ENCODE measurements at places on chromosomes 3 and 15. TPM values are rescaled to one million over a fixed set of nuclear protein-coding genes. Genes with fewer than 3 reads are reported as not detected.
A peak's percentile ranks its signal among the peaks of the same experiment; 100 is the strongest.

DNA sequence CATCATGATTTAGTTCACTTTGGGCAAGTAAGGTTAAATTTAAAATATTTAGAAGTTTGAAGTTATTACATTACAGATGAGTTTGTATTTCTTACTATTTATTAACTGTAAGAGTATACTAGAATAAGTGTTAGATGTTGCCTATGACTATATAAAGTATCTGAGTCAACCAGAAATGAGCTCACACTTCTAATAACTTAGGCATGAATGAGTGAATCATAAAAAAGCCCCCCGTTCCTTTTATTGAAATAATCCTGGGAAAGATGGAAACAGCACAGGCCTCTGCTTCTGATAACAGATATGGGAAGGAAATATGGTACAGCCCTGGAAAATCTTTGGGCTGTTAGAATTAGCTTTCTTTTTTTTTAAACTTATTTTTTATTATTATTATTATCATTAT, 66.6 kb upstream of the TGFBR2 start:
- DNase-seq, result no peak

GRCh38 chr3:149902498-149903139, 68.1 kb downstream of the PFN2 start:
- no peak for DNase-seq

GRCh38 chr3:182424006-182424405, 369.3 kb upstream of the ATP11B start:
- no peak for DNase-seq

DNA sequence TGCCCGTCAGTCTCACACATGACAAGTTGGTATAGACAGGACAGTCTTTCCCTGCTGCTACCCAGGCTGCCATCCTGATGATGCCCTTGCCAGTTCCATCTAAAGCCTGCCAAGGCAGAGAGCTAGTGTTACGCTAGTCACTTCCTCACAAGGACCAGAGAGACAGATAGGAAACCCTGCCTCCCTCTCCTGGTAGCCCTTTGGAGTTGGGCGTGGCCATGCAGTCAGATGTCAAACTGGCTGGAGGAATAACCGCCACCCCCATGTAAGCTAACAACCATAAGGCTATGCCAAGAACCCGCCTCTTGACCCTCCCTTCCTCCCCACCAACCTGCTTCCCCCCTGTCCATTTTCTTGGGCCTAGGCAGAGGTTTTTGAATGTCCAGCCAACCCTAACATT, 2.8 kb downstream of the TMEM115 start:
- no peak for DNase-seq

- DNase-seq, result no peak
Observed at GRCh38 chr3:73656241-73656890, 31.6 kb upstream of the PDZRN3 start.

GRCh38 chr3:48306860-48307530, 26.5 kb downstream of the SPINK8 start:
- no peak for DNase-seq

TRAIP gene
- 2.0 TPM for total RNA-seq

ADAMTS17 gene
- total RNA-seq, result 0.67 TPM

DNA sequence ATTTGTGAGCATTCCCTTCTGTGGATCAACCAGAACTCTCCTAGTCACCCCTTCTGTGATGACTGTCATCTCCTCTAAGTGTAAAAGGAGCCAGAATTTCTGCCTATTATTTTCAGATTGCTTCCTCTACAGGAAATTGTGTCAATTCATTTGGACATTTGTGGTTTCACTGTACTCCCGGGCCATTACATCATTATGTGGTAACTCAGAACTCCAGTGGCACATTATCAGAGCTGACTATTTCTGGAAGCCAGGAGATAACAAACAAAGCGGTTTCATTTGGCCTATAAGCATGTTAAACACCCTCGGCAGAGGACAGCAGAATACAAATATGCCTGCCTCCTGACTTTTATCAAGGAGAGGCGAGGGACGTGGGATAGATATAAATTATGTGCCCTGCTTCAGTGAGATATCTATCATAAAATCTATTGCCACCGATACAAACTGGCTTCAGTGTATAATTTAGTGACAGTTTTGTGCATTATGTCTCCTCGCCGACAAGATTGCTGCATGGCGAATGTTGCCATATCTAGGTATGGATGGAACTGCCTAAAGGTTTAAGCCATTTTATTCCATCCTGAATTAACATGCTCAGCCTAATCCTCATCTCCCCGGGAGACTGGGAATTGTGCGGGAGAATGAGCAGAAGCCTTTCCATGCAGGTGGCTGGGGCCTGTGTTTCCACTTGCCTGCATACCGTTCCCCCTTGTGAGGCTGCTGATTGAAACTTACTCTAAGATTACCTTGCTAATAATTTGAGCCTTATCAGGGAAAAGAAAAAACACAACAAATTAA, 193.4 kb upstream of the SEMA6D start:
- DNase-seq, result no peak

DNA sequence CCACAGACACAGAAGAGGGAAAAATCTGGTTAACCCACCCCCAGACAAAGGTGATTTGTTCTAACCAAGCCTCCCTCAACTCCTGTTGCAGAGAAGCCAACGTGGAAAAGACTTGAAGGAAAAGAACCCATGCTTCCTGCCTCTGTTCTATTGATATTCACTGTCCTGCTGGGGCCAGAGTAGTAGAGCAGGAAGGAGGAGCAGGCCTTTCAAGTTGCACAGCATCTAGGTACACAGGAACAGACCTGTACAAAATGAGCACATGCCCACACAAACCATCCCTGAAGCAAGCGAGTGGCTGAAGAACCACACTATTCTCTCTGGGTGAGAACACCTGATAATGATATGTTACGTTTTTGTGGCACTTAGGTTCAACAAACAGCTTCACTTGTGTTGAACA, 29.9 kb downstream of the RASGRP1 start:
- no peak for DNase-seq

REC114 gene
- total RNA-seq, result not detected

DNA sequence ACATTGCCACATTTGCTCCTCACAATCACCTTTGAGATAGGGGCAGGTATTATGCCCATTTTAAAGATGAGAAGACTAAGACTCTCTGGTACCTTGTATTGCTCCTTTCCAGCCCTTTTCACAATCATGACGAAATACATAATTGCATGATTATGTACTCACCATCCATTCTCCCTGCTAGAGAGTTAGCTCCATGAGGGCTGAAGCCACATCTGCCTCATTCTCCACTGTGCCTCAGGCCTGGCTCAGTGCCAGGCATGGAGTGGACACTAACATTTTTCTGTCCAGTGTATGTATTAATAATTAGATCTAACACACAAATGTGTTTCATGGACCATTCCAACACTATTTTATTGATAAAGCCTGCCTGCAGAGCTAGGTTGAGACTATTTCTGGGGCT, 191.4 kb downstream of the MINAR1 start:
- DNase-seq, result no peak

MUC20 gene
- total RNA-seq, result 6.5 TPM

GOLGA6B gene
- total RNA-seq, result not detected

ROBO1 gene
- 6.2 TPM for total RNA-seq

DNA sequence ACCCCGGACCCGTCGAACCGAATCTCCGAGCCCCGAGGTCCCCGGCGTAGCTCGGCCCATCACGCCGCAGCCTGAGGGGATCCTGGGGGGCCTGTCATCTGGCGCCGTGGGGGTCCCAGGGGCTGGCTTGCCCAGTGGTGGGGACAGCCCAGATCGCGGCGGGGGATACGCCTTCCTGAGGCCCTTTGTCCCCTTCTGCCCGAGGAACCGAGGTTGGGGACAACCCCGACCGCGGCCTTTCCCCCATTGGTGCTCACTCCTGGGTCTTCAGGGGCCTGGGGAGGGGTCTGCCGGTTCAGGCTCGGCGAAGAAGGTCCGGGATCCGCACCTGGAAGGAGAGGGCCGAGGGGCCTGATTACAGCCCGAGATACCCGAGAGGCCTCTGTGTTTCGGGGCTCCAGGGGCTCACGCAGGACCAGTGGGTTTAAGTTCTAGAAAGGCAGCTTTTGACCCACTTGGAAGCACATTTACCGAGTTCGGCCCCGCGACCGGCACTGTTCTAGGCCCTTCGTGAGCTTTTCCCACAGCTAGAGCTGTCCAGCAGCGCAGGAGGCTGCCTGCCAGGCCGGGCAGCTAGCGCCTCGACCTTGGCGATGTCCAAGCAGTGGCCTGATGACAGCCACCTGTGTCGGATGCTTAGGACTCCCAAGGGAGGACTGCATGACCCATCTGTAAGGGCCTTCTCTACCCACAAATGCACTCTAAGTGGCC, 504 bp downstream of the ABHD2 start:
- DNase-seq, result peak; percentile 83

DNA sequence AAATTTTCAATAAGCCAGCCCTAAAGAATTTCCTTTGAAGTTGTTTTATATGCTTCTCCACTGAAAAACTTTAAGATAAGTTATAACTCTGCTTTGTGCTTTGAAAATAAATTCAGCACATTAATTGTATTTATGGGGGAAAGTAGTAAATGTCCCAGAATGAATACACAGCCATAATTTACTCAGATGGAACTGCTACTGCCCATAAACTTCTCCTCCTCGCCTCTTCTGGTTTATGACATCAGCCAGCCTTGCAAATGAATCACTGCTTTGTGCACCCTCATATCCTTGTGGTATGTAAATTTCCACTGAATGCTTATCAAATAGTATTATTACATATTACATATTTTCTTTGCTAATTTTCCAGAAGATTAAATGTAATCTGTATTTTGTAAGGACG, 302.0 kb downstream of the DIPK2A start:
- DNase-seq, result no peak

GRCh38 chr3:196931828-196932587, 10.3 kb downstream of the NCBP2 start:
- no peak for DNase-seq

GRCh38 chr3:142318331-142318730, 92.9 kb upstream of the GK5 start:
- no peak for DNase-seq

SI gene
- not detected for total RNA-seq

DNA sequence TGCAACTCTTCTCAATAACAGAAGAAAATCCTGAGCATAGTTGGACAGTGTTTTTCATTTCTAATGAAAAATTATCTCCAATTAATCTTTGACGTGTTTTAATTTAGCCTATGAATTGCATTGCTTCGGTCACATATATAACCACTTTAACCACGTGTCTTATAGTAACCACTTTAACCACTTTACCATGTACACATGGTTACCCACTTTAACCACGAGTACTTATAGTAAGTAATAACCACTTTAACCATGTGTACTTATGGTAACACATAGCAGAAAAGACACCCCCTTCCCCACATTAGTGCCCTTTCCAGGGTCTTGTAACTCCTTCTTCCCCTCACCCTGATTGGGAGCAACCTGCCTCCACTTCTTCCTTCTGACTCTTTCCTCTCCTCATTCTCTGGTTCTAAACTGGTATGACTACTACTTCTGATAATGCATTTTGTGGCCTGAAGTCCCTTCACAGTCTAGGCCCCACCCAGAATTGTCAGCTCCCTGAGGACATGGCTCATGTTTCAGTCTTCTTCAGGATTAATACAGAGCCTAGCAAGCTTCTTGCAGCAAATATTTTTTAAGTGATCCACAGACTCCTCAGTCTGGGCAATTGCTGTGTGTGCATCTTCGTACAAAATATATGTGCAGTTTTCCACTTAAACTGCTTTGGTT, 25.0 kb downstream of the SLC7A14 start:
- DNase-seq, result no peak

- DNase-seq, result no peak
Observed at GRCh38 chr3:175735866-175736265, 876.7 kb downstream of the NAALADL2 start.

GRCh38 chr3:128587391-128587790, 63.2 kb downstream of the RPN1 start:
- no peak for DNase-seq

GRCh38 chr15:101398247-101398646, 91.3 kb downstream of the PCSK6 start:
- no peak for DNase-seq

- DNase-seq, result no peak
Observed at GRCh38 chr3:59663076-59663850, 613.4 kb upstream of the CFAP20DC start.

GRK7 gene
- total RNA-seq, result 0.08 TPM

GRCh38 chr15:35181538-35181937, 96.4 kb upstream of the NANOGP8 start:
- no peak for DNase-seq

DNA sequence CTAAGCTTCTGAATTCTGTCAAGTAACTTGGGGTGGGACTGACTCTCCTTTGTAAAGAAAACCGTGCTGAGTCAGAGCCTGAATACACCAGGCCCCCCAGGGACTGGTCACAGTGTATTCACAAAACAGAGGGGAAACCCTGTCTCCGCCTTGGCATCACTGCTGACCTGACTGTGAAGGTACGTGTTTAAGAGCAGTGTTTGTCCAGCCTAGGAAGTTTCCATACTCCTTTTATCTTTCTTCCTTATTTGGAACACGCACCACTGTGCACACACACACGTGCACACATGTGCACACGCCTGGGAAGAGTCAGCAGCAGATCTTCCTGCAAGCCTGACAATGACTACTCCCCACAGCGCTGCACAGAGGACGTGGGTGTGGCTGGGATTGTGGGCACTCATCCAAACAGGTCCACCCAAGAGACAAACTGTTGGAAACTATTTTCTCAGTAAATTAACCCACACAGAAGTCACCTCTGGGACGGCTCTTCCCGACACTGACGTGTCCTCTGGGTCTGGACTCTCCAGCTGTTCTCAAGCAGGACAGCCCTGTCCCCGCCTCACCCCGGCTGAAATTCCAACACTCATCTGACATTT, 87.7 kb downstream of the ATP10A start:
- DNase-seq, result no peak

GRCh38 chr3:106945435-106945834, 431.8 kb upstream of the CCDC54 start:
- DNase-seq, result no peak

SV2B gene
- 3.7 TPM for total RNA-seq

TMA7 gene
- total RNA-seq, result 192 TPM

DNA sequence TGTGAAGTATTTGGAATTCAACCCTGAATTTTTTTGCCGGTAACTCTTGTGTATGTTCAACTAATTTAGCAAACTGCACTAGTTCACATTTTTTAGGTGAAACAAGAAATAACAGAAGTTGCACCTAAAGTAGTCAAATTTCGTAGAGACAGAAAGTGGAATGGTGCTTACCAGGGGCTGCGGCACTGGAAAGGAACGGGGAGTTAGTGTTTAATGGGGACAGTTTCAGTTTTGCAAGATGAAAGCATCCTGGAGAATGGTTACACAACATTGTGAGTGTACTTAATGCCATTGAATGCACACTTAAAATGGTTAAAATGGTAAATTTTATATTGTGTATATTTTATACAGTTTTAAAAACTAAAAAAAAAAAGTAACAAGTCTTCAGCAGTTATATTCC, 27.4 kb downstream of the PPARG start:
- no peak for DNase-seq

DNA sequence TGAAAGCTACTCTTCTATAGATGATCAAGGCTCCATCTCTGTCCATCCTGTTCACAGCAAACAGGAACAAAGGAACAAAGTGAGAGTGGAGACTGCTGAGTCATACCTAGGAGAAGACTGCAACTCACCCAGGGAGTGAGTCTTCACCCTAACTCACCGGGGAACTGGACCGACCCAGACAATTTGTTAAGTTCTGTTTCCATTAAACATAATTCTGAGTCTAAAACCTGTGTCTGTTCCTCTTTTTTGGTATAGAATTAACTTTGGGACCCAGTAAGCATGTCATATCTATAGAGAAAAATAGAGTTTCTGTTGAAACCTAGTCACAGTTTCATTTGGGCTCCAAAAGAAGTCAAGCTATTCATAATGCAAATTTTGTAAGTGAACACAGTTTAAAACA, 21.6 kb downstream of the CCDC80 start:
- no peak for DNase-seq

GRCh38 chr3:14290631-14291385, 111.6 kb upstream of the SLC6A6 start:
- no peak for DNase-seq

LRTM1 gene
- total RNA-seq, result not detected

ANKDD1A gene
- total RNA-seq, result 1.4 TPM

GABRA5 gene
- not detected for total RNA-seq
